K562 (cell line): ENCODE measurements at places on chromosomes 7 and 10. TPM values are rescaled to one million over a fixed set of nuclear protein-coding genes. Genes with fewer than 3 reads are reported as not detected.
A peak's percentile ranks its signal among the peaks of the same experiment; 100 is the strongest.

DNA sequence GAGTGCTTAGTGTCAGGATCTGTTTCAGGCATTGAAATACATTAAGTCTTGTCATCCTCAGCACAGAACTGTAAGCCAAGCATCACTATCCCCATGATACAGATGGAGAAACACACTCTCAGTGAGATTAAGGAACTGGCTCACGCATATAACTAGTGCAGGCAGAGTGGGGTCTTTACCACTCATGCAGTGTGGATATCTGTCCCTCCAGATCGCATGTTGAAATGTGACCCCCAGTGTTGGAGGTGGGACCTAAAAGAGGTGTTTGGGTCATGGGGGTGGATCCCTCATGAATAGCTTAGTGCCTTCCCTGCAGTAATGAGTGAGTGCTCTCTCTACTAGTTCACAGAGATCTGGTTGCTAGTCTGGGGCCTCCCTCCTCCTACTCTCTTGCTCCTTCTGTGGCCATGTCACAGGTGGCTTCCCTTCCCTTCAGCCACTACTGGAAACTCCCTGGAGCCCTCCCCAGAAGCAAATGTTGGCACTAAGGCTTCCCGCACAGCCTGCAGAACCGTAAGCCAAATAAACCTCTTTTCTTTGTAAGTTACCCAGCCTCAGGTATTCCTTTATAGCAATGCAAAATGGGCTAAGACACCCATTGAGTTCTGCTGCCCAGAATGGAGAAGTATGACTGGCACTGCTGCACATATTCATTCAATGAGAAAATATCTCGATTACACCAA is 31.8 kb upstream of the MSMB start:
- DNase-seq = no peak

DNA sequence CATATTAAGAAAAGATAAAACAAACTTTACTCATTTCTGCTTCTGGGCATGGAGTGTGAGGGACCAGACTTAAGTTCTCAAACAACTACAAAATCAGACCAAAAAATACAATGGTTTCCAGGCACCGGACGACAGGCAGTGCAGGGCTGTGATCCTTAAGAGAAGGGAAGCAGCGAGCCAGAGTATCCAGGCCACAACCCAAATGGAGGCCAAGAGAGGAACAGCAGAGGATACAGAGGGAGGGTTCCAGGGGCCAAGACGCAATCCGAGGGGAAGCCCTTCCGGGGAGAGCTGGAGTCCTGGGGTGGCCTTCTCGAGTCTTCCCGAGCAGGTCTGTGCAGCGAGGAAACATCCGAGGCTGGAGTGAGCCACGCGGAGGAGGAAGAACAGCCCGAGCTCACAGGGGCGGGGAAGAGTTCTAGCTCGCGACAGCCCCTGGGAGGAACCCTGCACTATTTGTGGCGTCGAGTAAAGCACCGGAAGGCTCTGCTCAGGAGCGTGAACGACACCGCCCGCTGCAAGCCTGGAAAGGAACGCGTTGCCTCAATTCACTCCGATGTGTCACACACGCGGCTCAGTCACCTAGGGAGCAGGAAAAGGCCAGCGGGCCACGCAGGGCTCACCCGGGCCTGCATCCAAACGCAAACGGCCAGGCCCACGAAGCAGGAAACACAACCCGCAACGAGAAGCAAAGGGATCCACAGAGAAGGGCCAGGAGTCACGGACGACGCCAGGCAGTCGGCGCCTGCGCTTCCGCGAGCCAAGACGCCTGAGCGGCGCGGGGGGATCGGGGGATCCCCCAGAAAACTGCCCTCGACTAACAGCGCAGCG is 933 bp upstream of the RNF32 start:
- peak; percentile 65 for DNase-seq

Gene HECW1
- polyA plus RNA-seq = 0.43 TPM in 1 of 2 replicates, not detected in the other

GRCh38 chr10:88854684-88855083 is 3.0 kb upstream of the ANKRD22 start:
- DNase-seq = no peak

Gene PDE1C
- polyA plus RNA-seq = under 0.01 TPM in 1 of 2 replicates, not detected in the other

- no peak for DNase-seq
Measured at GRCh38 chr7:45567713-45568112, 6.5 kb upstream of the ADCY1 start.

DNA sequence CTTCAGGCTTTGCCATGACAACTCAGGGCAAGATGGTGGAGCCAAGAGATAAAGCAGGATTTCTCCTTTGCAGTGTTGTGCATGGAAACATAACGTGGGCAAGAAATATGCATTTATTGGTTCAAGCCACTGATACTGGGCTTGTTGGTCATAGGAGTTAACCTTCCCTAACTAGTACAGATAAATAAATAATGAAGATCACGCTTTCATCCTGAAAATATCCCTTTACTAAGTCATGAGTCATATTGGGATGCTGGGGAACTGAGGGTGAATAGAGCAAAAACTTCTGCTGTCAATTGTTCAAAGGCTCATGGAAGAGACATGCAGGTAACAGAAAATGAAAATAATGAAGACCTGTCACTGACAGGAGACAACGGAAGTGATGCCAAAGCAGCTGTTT is 55.5 kb downstream of the TES start:
- DNase-seq = no peak

DNA sequence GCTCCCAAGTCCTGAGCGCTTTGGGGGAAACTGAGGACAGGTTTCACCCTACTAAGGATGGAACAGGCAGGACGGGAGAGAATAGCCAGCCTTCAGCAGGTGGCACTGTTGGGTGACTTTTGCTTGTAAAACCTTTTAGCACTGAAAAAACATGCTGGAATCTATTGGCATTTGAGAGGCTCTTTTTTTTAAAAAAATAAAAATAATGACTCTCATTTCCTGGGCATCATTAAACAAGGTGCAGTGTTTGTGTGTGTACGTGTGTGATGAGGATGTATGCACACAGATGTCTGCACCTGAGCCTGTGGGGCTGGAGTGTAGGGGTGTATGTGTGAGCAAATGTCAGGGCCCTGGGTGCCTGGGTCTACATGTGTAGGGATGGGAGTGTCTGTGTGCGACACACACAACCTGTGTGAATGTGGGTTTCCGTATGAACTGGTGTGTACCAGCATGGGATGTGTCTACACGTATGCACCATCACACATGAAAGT is 177.9 kb downstream of the RPS24 start:
- no peak for DNase-seq

Gene SPDYE16
- polyA plus RNA-seq = not detected in 2 replicates

- no peak for DNase-seq
Measured at GRCh38 chr10:98292971-98293370, 25.0 kb upstream of the LOXL4 start.

DNA sequence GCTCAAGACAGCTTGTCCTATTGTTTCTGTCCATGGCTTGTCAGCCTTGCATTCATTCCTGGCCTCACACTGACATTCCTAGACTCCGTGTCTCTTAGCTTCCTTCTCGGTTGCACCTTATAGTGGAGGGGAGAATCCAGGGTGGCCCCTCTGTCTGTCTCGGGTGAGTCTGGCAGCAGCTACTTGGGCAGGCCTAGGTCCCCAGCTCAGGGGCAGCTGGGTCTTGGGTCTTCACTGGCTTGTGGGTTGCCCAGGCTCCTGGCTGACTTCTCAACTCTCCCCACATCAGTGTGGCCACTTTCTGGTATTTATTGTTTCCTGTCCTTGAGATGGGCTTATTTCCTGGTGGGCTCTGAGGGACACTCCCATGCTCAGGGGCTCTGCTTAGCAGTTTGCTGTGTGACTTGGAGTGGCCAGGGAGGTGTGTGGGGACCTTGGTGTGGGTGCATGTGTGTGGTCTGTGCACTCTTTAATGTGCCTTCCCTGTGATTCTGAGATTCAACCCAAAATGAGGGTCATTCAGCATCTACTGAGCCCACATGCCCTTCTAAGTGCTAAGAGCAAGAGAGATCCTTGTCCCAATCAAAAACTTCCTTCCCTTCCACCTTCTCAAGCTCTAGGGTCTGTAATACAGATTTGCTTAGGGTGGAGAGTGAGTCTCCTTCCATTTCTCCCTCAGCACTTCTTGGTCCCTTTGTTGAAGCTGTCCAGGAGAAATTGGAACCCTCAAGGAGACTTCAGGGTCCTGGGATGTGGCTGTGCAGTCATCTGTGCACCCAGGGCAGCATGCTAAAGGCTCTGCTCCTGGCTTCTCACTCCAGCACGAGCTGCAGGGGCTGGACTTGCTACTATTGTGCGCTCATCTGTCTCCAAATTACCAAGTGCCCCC is 20.1 kb downstream of the UPP1 start:
- no peak for DNase-seq

- peak; percentile 71 for DNase-seq
Measured at GRCh38 chr7:24573554-24574338, 494 bp downstream of the PALS2 start.

DNA sequence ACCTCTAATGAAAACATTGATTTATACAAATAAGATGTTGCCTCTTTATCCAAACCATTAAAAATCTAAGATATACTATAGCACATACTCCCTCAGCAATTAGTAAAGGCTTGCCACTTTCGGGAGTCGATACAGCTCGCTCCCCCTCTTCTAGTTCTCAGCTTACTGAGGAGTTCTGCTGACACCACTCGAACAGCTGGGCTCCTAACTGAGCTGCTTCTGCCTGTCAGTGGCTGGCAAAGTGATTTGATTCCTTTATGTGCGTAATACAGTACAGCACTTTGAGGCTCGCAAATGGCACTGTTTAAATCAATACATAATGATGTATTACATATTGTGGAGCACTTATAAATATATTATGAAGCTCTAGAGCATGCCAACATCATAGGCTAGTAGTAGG is 241.8 kb downstream of the CREB5 start:
- DNase-seq = no peak

DNA sequence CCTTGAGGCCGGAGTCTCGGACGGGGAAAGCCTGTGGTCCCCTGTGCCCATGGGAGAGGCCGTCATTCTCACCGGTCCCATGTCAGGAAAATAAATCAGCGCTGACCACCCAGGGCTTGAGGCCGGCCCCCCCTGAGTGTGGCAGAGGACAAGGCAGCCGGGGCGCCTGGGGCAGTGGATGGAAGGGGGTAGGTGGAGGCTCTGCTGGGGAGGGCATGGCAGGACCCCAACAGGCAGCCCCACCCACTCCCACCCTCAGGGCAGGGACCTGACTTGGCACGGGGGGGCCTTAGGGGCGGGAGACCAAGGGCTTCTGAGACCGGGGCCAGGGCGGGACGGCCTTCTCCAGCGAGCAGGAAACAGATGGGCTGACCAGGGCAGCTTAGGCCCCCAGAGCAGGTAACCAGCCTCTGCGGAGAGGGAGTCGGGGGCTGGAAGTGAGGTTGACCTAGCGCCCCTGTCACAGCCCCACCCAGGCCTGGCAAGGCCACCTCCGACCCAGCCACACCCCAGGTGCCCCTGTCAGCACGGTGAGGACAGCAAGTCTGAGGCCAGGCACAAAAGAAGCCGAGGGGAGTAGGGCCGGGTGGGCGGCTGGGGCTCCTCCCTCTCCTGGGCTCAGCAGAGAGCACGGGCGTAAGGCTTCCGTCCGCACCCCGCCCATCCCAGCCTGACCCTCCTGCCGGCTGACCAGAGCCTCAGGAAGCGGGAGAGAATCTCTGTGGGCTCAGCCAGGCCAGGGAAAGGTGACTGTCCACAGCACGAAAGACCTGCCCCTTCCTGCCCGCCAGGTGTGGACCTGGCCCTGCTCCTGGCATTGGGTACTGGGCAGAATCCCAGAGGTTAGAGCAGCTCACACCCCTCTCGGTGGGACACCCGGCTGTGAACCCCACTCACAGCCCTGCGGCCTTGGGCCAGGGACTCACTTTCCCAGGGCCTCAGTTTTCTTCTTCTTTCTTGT is 87.4 kb downstream of the FOXL3 start:
- DNase-seq = peak; percentile 10

DNA sequence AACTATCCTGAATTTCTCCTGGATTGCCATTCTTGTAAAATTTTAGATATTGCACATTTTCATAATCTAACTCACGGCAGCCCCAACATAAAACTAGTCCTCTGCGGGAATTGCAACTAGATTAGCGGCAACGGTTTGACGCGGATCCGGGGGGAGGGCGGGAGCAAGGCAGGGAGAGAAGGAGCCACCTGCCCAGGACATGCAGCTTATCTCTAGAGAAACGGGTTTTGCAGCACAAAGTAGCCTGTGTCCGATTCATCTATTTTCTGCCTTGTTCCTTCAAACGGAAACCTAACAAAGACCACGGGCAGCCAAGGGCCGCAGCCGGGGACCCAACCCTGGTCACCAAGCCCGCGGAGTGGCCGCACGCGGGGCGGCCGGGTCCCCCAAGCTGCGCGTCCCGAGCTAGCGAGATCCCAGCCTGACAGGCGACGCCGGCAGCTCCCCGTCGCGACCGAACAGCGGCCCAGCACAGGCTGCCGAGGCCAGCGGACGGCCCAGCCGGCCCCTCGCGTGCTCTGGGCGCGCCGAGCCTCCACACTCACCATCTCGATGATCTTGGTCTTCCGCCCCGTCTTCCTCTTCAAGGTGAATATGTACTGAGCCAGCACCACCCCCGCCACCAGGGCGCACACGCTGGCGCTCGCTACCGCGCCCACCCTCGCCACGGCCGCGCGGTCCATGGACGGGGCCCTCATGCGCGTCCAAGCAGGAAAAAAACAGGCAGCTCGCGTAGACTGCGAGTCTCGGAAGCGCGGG is at the start of gene NT5C3A:
Gene NT5C3A, minus strand, starts transcription at position 754 of the 759 bp plus-strand sequence. Its CDS starts 71 bp downstream, at position 683.
- DNase-seq = peak; percentile 68

Gene CCDC7
- polyA plus RNA-seq = 1.7 and 1.9 TPM in 2 replicates

DNA sequence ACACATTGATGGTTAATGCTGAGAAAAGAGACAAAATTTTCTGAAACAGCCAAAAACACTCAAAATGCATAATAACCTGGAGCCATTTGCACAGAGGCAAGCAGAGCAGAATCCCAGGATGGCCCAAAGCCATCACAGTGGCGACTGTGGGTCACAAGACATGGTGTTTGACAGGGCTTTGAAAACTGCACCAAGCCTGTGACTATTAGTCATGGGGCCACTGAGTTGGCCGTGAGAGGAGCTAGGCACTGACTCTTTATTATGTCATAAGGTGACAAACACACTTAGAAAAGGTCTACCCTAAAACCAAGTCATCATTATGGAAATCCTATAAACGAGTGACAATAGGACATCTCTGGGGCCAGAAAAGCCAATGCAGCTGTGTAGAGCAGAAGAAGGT is 23.9 kb downstream of the DRGX start:
- DNase-seq = no peak

DNA sequence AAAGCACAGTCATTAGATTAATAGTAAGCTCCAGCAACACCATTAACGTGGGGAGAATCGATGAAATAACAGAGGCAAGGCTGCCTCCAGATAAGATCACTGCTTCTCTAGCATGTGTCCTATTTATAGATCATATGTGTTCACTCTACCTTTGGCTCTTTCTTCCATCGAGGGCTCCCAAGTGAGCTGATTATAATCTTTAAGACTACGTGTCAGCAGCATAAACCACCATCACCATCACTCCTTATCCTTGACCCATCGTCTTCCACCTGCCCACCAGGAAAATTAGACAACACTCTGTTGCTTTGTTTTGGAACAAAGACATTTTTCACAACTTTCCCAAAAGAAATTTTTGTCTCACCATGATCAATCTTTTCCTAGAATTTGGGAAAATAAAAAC is 71.2 kb upstream of the CARD11 start:
- DNase-seq = no peak

Gene TEX47
- not detected in 2 replicates for polyA plus RNA-seq

Gene CHAT
- polyA plus RNA-seq = not detected in 2 replicates

- DNase-seq = no peak
Measured at GRCh38 chr7:76394957-76395356, 14.5 kb downstream of the SSC4D start.
